ENCODE measurements at places on chromosomes 11 and 22. TPM values are rescaled to one million over a fixed set of nuclear protein-coding genes. Genes with fewer than 3 reads are reported as not detected.

The SNX32 gene
- 10.8 TPM for total RNA-seq

The ZC3H7B gene
- total RNA-seq: 46.5 TPM

The MS4A6A gene
- total RNA-seq: 0.98 TPM

The ALKBH3 gene
- 12.8 TPM for total RNA-seq

The KRTAP5-9 gene
- not detected for total RNA-seq

The AQP11 gene
- 4.7 TPM for total RNA-seq

The HTR3B gene
- 0.25 TPM for total RNA-seq
